Stimulated activated naive CD4-positive, alpha-beta T cell (primary cell): ENCODE measurements at places on chromosomes 11 and 22.

GRCh38 chr22:24601217-24602104 lies 1.5 kb upstream of the GGT1 start:
- DNase-seq, result no peak

GRCh38 chr22:48920776-48921241 lies 906.9 kb downstream of the BRD1 start:
- DNase-seq, result no peak

- DNase-seq, result no peak
Measured at GRCh38 chr11:65858681-65859087, 704 bp upstream of the CFL1 start.

GRCh38 chr11:111177037-111177871 lies 68.3 kb upstream of the POU2AF2 start:
- no peak for DNase-seq

DNA sequence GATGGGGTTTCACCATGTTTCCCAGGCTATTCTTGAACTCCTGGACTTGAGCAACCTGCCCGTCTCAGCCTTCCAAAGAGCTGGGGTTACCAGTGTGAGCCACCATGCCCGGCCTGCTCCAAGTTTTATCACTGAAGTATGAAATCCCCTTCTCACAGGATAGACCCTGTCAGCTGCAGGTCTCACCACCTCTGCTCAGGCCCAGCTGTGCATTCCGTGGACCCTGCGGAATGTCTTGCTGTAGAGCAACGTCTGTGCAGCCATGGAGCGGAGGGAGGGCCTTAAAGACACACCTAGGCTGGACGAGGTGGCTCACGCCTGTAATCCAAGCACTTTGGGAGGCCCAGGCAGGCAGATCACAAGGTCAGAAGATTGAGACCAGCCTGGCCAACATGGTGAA lies 625.4 kb downstream of the BRD1 start:
- DNase-seq, result no peak

DNA sequence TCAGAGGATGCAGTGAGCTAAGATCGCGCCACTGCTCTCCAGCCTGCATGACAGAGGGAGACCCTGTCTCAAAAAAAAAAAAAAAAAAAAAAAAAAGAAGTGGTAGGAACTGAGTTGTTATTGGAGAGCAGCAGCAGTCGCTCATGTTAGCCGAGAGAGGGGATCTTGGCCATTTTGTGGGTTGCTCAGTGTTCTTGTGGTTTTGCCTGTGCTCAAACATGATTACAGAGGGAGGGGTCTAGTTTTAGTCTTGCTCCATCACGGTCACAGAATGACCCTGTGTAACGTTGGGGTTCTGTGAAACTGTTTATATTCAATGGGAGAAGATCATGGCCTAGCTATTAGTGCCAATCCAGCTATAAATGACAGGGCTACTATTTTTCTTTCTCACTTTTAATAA lies 1.9 kb downstream of the DPAGT1 start:
- no peak for DNase-seq

- DNase-seq, result no peak
Measured at GRCh38 chr11:1896923-1897322, 5.2 kb upstream of the PRR33 start.

GRCh38 chr11:27933992-27934829 lies 173.7 kb downstream of the KIF18A start:
- DNase-seq, result no peak

GRCh38 chr22:50699756-50700386 lies 27.2 kb downstream of the SHANK3 start:
- no peak for DNase-seq

DNA sequence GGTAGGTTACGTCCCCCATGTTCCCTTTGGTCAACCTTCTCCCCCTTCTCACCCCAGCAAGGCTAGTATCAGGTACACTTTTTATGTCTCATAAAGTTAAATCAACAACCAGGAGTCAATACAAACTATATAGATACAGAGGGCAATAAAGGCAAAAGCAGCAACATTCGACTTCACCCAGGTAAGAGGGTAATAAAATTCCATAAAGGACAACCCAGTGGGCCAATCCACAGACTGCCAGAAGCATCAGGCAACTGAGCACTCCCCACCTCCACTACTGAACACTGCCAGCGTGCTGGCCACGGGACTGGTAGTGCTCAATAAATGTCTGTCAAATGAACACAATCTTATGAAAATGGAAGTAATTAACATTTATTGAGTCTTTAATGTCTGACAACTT lies 5.1 kb upstream of the MS4A18 start:
- DNase-seq, result no peak

DNA sequence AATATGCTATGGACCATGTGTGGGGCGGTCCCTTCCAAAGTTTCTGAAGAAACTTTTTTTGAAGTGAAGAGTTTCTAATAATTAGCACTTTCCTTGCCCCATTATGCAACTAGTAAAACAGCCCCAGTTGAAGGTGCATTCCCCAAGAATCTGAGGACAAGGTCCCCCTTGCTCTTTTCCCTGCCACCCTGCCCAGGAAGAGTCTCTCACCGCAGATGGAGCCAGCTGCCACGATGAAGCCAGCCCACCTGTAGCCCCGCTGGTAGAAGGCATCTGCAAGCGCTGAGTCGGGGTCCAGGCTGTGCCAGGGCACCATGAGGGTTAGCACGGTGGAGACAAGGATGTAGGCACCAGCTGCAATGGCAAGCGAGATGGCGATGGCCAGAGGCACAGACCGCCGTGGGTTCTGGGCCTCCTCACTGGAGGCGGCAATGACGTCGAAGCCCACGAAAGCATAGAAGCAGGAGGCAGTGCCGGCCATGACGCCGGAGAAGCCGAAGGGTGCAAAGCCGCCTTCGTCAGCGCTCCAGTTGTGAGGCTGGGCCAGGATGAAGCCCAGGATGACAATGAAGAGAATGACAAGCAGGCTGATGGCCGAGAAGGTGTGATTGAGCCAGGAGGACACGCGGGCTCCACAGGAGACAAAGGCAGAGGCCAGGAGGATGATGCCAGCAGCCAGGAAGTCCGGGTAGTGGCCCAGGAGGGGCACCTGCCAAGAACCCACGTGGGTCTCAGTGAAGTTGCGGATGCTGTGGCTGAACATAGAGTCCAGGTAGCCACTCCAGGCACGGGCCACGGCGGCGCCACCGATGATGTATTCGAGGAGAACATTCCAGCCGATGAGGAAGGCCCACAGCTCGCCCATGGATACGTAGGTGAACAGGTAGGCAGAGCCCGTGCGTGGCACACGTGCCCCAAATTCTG lies 1.5 kb downstream of the SLC7A4 start:
- DNase-seq, result no peak

GRCh38 chr11:27194976-27195375 lies 154.4 kb downstream of the BBOX1 start:
- DNase-seq, result no peak

DNA sequence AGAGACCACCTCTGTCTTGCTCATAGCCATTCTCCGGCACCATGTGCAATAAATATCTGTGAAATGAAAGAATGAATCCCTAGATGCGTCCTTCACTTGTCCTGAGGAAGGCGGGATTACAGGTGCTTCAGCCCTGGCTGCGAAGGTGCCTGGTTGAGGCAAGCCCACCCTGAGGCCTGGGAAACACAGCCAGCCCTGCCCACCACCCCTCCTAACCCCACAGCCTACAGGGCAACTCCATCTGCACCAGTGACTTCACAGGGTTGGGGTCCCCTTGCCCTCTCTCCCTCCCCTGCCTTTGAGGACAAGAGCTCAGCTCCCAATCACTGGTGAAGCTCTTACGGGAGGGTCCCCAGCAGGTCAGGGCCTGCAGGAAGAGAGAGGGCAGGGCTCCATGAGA lies 17.5 kb upstream of the SCGB1A1 start:
- DNase-seq, result no peak

DNA sequence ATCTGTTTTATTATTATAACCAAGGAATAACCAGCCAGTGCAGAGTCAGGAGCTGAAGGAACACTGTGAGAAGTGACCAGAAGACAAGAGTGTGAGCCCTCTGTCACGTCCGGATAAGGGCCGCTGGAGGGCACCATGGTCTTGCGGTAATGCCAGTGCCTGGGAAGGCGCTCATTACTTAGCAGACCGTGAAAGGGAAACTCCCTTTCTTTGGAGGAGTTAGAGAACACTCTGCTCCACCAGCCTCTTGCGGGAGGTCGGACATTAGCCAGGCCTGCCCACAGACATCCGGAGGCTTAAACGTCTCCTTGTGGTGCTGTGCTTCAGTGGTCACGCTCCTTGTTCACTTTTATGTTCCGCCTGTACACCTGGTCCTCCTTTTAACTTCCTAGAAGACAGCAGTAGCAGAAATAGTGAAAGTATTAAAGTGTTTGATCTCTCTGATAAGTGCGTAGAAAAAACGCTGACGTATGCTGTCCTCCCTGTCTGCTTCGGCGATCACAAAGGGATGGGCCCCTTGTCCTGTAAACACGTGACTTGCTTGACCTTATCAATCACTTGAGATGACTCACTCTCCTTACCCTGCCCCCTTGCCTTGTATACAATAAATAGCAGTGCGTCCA lies 120.6 kb upstream of the LMO1 start:
- DNase-seq, result no peak

GRCh38 chr22:50481440-50482106 lies at the start of gene ADM2:
Gene ADM2, plus strand, starts transcription at chr22:50481543. Its CDS starts 305 bp downstream, at chr22:50481848.
- peak; percentile 68 for DNase-seq

DNA sequence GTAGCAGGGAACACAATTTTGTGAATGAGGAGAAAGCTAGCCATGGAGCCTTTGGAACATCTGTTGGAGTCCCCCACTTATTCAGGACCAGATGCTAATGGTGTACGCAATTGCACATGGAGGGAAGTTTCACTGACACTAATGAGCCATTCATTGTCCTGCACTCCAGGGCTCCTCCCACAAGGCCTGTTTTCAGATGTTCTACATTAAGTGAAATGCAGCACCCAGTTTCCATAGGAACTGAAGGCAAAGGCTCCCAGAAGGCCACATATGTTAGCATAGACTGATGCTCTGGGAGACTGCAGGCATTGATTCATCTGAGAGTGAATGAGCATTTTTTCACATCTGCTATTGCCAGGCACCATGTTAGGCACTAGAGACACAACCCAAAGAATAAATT lies 399.5 kb downstream of the ETS1 start:
- no peak for DNase-seq

- no peak for DNase-seq
Measured at GRCh38 chr11:129446572-129446971, 70.9 kb downstream of the BARX2 start.

- DNase-seq, result no peak
Measured at GRCh38 chr11:122754028-122754427, 84.3 kb upstream of the CRTAM start.

DNA sequence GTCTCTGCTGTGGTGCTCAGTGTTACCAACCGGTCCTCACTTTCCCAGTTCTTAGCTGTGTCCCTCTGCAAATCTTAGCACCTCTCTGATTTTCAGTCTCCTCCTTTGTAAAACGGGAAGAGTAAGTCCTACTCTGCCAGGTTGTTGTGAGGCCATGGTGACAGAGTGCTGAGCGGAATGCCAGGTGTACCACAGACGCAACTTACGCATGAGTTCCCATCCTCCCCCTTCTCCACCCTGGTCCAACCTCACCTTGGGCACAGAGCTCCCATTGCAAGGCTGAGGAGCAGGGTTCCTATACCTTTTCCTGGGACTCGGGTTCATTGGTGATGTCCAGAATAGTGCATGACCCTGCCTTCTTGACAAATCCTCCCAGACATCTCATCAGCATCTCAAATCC lies 7.3 kb upstream of the DDB2 start:
- no peak for DNase-seq

- no peak for DNase-seq
Measured at GRCh38 chr22:30568137-30568805, 6.2 kb downstream of the GAL3ST1 start.

DNA sequence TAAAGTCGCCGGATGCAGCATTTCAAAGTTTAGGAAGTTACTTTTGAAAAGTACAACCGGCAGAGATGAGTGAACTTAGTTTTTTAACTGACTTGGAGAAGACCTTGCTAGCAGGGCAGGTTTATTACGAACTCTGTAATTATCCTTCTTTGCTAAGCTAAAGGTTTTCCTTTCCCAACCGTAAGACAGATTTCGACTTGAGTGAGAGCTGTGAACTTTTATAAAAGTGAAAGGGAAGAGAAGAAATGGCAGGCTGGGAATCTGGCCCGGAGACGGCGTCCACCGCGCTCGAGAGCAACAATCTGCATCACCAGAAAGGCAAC lies 659 bp upstream of the TEAD1 start:
- no peak for DNase-seq

GRCh38 chr11:35419184-35419829 lies at the start of gene SLC1A2:
Gene SLC1A2, minus strand, starts transcription at chr11:35419558. Its CDS starts 592 bp downstream, at chr11:35418966.
- DNase-seq, result no peak

- DNase-seq, result no peak
Measured at GRCh38 chr11:120827820-120828219, 196.1 kb upstream of the TBCEL start.

- DNase-seq, result no peak
Measured at GRCh38 chr22:50569041-50569459, 6.3 kb upstream of the SYCE3 start.

DNA sequence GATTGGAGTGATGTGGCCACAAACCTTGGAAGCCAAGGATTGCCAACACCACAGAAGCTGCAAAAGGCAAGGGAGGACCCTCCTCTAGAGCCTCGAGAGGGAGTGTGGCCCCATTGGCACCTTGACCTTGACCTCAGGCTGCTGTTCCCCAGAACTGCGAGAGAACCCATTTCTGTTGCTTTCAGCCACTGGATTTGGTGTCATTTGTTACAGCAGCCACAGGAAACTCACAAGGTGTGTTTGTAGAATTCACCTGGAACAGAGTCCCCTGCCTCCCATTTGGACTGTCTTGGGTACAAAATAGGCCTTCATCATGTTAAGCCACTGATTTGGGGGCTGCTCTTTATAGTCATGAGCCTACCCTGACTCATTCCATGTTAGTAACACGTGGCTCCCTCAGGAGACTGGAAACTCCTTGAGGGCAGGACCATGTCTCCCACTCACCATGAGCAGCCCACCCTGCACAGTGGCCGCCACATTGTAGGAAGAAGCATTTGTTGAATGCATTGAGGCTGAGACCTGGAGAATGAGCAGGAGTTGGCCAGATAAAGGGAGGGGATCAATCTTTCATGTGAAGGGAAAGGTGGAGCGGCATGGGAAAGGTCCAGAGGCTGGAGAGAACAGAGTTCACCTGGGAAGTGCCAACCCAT lies 8.3 kb downstream of the C11orf86 start:
- no peak for DNase-seq

- no peak for DNase-seq
Measured at GRCh38 chr11:38460429-38460828, 1862.4 kb upstream of the RAG2 start.

- peak; percentile 89 for DNase-seq
Measured at GRCh38 chr22:37079668-37080171, 28.2 kb downstream of the KCTD17 start.
